ENCODE measurements at places on chromosomes 6 and 20.
A peak's percentile ranks its signal among the peaks of the same experiment; 100 is the strongest.

DNA sequence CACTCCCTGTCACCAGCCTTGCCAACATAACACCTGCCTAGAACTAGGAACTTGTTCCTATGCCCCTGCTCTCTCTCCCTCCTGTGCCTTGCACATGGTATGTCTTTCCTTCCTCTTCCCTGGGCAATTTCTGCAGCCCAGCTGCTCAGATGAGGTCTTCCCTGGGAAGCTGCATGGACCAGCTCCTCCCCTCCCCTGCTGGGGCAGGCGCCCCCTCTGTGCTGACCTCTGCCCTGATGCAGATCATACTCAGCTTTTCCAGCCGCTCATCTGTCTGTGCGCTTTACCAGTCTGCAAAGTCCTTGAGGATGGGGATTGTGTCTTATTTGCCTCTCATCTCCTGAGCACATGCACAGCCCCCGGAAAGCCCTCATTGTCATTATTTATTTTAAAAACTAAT is 161.8 kb downstream of the SCML4 start:
- no peak overlapping the region for H3K27ac ChIP-seq
- no peak overlapping the region for H3K4me3 ChIP-seq
- no peaks in the 10 kb centered on the region for H3K27me3 ChIP-seq
- no peaks in the 10 kb centered on the region for H3K36me3 ChIP-seq
- no peak for DNase-seq

GRCh38 chr6:129130959-129131681 is 248.2 kb downstream of the LAMA2 start:
- H3K27ac ChIP-seq: no peak overlapping the region
- H3K4me3 ChIP-seq: no peak overlapping the region
- H3K4me1 ChIP-seq: no peaks in the 10 kb centered on the region
- no peak for DNase-seq

DNA sequence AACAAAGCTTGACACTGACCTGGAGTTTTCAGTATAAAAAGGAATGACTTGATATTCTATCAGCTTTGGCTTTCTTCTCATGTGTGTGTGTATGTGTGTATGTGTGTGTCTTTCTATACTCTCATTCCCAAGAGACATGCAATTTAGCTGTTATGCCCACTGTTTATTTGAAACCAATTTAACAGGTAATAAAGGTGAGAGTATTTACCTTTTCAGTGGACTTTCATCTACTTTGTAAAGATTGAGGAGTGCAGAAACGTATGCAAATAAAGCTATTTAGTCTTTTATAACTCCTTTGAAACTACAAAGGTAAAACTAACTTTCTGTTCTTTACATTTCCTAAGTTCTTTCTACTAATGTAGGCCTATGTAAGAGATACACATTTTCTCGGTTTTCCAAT is 103.5 kb upstream of the HS3ST5 start:
- no peak for DNase-seq
- no peaks in the 10 kb centered on the region for H3K4me1 ChIP-seq
- no peaks in the 10 kb centered on the region for H3K36me3 ChIP-seq
- no peak overlapping the region for H3K4me3 ChIP-seq
- H3K27ac ChIP-seq: no peak overlapping the region

- H3K4me3 ChIP-seq: no peak overlapping the region
- H3K27me3 ChIP-seq: no peaks in the 10 kb centered on the region
- peaks cover 14% of the 10 kb centered on the region for H3K4me1 ChIP-seq
- peak overlapping the region; percentile 21 for H3K27ac ChIP-seq
- peak; percentile 75 for DNase-seq
Measured at GRCh38 chr6:6885521-6886170, 222.1 kb upstream of the RREB1 start.

DNA sequence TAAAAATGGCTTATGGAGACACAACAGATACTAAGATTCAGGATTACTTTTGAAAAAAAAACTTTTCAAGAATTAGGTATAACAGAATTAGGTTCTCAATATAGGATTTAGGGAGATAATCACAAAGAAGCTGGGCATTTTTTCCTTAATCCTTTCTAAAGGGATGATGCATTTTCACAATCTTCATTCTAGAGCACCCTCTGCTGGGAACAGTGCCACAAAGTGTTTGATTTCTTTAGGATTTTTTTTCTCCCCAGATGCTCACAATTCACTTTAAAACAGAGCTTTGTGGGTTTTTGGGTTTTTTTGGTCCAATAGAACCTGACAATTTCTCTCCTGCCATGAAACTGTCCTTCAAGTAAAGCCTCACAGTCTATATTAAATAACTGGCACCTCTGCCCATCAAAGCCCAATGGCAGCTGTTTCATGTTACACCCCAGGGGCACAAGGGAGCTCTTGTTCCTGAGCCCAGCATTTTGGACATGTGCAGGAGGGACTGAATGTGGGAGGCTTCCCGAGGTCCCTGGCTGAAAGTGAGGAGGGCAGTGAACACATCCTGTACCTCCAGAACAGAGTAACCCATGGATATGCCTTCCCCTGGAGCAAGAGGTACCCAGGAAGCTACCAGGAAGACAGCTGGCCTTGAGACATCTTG is 39.7 kb downstream of the PREP start:
- H3K36me3 ChIP-seq: peaks cover 54% of the 10 kb centered on the region
- H3K27me3 ChIP-seq: no peaks in the 10 kb centered on the region
- H3K27ac ChIP-seq: no peak overlapping the region
- H3K4me1 ChIP-seq: no peaks in the 10 kb centered on the region
- DNase-seq: no peak
- no peak overlapping the region for H3K4me3 ChIP-seq

DNA sequence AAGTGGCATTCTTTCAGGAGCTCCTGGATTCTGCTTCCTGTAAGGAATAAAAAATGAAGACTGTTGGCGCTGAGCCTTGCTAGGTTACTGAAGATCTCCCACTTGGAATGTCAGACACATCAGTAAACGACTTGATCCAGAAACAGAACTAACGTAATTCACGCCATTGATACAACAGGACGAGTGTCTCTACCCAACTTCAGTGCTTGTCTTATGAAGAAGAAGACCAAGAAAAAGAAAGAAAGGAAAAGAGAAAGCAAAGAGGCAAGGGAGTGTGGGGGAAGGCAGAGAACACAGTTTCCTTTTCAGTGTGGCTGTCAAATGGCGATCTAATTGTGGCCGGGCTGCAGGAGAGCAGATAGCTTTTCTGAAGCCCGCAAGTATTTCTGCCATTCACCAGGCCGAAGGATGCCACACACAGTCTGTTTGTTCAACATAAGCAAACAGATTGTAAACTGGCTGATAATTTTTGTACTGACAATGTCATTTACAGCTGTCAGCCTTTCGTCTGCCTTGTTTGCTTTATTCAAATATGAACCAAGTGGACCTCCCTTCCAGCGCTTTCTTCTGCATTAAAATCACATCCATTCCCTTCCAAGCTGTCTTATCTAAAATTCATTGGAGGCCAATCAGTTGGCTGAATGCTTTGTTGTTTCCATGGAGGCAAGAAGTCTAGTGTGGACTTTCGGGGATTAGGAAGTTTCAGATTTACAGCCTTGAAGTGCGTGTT is 180.6 kb downstream of the FOXA2 start:
- H3K27me3 ChIP-seq: no peaks in the 10 kb centered on the region
- H3K27ac ChIP-seq: no peak overlapping the region
- H3K4me1 ChIP-seq: peaks cover 19% of the 10 kb centered on the region
- no peak overlapping the region for H3K4me3 ChIP-seq

GRCh38 chr6:143176090-143177021 is 115.7 kb downstream of the AIG1 start:
- H3K4me3 ChIP-seq: no peak overlapping the region
- DNase-seq: no peak
- no peak overlapping the region for H3K27ac ChIP-seq
- H3K4me1 ChIP-seq: no peaks in the 10 kb centered on the region
- no peaks in the 10 kb centered on the region for H3K36me3 ChIP-seq

GRCh38 chr6:156886409-156886808 is 109.2 kb downstream of the ARID1B start:
- no peaks in the 10 kb centered on the region for H3K36me3 ChIP-seq
- no peak for DNase-seq
- H3K27ac ChIP-seq: no peak overlapping the region

DNA sequence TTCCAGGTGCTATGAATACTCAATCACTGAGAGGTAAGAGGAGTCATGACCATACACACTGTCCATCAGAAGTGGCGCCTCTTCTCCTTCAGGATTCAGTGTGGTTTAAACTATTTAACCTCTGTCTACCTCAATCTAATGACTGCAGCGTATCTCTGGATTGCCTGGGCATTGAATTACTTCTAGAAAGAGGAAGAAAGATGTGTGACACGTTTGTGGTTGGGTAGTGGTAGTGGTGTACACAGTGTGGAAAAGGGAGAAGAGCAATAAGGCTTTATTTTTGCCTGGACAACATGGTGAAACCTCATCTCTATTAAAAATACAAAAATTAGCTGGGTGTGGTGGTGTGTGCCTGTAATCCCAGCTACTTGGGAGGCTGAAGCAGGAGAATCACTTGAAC is 38.0 kb upstream of the ECHDC1 start:
- H3K27ac ChIP-seq: no peak overlapping the region
- H3K27me3 ChIP-seq: no peaks in the 10 kb centered on the region
- no peaks in the 10 kb centered on the region for H3K36me3 ChIP-seq
- peaks cover 6% of the 10 kb centered on the region for H3K4me1 ChIP-seq
- no peak overlapping the region for H3K4me3 ChIP-seq

DNA sequence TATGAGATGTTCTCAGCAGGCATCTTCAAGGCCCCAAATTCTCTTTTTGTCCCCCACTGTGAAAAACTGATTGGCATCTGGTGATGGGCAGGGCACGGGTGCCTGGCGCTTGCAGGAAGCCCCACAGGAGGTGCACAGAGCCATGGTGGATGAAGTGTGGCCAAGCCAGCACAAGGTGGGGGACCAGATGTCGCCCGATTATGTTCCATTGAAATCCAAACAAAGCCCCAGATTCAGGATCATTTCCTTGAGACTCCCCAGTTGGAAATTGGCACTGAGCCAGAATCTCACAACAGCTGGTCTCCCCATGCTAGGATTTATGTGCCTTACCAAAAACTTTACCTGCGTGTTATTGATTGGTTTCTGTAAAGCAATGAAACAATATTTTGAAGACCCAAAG is 186.1 kb downstream of the ADAT2 start:
- no peaks in the 10 kb centered on the region for H3K4me1 ChIP-seq
- no peak overlapping the region for H3K27ac ChIP-seq
- DNase-seq: no peak
- no peaks in the 10 kb centered on the region for H3K27me3 ChIP-seq
- no peaks in the 10 kb centered on the region for H3K36me3 ChIP-seq
- no peak overlapping the region for H3K4me3 ChIP-seq

DNA sequence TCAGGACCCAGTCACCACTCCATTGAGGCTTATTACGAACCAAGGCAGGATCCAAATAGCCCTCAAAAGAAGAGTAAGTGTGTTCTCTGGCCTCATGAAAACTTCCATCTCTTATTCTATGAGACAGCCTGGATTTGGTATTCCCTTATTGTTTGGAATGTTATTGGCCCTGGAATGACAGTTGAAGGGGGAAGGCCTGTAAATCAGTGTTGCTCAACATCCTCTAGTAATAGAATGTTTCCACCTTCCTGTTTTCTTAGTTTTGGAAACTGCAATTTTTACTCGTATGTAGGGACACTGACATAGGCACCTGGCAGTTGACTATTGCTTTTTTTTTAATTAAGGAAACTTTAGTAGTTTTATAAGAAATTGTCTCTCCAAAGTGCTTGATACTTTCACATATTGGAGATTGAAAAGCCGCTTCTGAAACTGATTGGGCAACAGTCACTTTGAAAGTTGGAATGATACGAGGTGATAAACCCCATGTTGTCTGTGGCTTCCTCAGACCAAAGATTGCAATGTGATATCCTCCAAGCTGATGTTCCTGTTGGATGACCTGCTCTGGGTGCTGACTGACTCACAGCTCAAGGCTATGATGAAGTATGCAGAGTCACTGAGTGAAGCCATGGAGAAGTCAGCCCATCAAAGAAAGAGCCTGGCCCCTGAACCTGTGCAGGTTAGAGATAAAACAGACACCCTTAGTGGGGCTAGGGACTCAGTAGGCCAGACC is 43.1 kb downstream of the BLTP3A start:
- H3K27ac ChIP-seq: no peak overlapping the region
- no peaks in the 10 kb centered on the region for H3K27me3 ChIP-seq
- no peaks in the 10 kb centered on the region for H3K4me1 ChIP-seq
- peaks cover 57% of the 10 kb centered on the region for H3K36me3 ChIP-seq

GRCh38 chr20:50220894-50221365 is 30.3 kb downstream of the CEBPB start:
- H3K27ac ChIP-seq: no peak overlapping the region
- no peak overlapping the region for H3K4me3 ChIP-seq
- no peaks in the 10 kb centered on the region for H3K4me1 ChIP-seq
- DNase-seq: no peak
- no peaks in the 10 kb centered on the region for H3K36me3 ChIP-seq

GRCh38 chr6:125363824-125364165 is 62.0 kb upstream of the HDDC2 start:
- peaks cover 8% of the 10 kb centered on the region for H3K4me1 ChIP-seq
- no peak overlapping the region for H3K27ac ChIP-seq
- no peak for DNase-seq
- H3K4me3 ChIP-seq: peak overlapping the region; percentile 63
- H3K36me3 ChIP-seq: no peaks in the 10 kb centered on the region

DNA sequence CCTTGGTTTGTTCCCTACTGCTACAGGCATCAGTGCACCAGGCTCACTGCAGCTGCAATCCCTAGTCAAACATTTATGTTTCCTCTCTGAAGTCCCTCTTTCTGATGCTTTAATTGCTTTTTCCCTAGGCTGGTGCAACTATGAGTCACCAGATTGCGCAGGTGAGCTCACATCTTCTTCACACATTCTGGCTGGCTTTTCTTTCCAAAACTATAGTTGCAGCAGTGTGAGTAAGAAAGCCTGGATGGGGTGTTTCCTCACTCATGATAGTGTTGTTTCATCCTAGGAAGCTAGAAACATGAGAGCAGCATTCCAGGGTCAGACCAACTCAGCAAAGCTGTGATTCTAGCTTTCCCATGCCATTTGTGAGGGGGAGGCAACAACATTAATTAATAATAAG is 296.4 kb downstream of the PAX1 start:
- no peaks in the 10 kb centered on the region for H3K4me1 ChIP-seq
- no peak for DNase-seq
- no peak overlapping the region for H3K27ac ChIP-seq

- no peaks in the 10 kb centered on the region for H3K27me3 ChIP-seq
- H3K27ac ChIP-seq: no peak overlapping the region
- no peak for DNase-seq
- H3K4me3 ChIP-seq: no peak overlapping the region
- H3K4me1 ChIP-seq: no peaks in the 10 kb centered on the region
Measured at GRCh38 chr20:35611482-35611881, 4.1 kb upstream of the SPAG4 start.

- DNase-seq: peak; percentile 24
- H3K4me3 ChIP-seq: no peak overlapping the region
- no peak overlapping the region for H3K27ac ChIP-seq
- peaks cover 3% of the 10 kb centered on the region for H3K36me3 ChIP-seq
- H3K27me3 ChIP-seq: no peaks in the 10 kb centered on the region
Measured at GRCh38 chr20:25372584-25373336, 17.9 kb downstream of the ABHD12 start.

GRCh38 chr6:132257561-132257960 is 143.7 kb downstream of the MOXD1 start:
- H3K4me1 ChIP-seq: no peaks in the 10 kb centered on the region
- no peak overlapping the region for H3K27ac ChIP-seq
